Stimulated activated CD8-positive, alpha-beta memory T cell treated with anti-CD3 and anti-CD28 coated beads, Interleukin-4, amount 100 ng/mL, for 1 hour (primary cell): ENCODE measurements at places on chromosomes 12 and 14.

DNA sequence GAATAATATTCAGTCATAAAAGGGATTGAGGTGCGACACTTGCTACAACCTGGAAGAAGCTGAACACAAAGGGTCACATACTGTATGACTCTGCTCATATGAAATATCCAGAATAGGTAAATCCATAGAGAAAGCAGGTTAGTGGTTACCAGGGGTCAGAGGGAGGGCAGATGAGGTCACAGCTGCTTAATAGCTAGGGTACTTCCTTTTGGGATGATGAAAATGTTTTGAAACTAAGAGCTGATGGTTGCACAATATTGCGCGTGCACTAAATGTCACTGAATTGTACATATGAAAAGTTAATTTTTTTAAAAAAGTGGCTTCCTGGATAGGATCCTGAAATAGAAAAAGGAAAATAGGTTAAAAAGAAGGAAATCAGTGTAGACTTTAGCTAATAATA, 23.8 kb downstream of the NEUROD4 start:
- DNase-seq, result no peak

DNA sequence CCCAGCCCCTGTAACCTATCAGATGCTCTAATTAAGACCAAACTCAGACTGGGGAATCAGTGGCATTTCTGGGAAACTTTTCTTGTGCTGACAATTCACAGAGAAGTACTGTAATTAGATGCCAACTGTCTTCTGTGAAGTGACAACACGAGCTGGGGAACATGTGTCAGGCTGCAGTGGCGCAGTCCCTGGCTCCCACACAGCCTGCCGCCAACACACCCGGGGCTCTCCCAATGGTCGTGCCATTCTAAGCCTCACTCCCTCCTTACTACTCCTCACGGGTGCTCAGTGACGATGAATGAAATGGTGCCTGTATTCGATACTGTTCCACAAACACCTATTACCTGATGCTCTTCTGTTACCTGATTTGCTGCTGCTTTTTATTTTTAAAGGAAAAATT, 18.6 kb downstream of the GARIN2 start:
- DNase-seq, result no peak

GRCh38 chr12:107759410-107759809, 1.5 kb downstream of the PRDM4 start:
- no peak for DNase-seq

DNA sequence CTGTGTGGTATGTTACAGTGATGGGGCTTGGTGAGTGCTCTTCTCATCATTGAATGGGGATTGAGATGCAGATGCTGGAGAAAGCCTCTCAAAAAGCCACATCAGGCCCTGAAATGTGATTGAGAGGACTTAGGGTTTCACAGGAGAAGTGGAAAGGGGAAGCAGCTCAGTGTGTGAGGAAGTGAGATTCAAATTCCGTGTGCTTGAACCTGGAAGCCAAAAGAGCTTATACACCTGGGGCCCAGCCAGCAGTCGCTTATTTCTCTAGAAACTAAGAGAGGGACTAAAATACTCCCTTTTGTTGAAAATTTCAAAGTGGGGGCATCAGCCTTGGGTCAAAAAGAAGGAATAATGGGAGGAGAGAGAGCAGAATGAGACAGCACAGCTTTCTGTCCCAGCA, 39.1 kb upstream of the GZMB start:
- no peak for DNase-seq

GRCh38 chr12:54998958-54999510, 14.5 kb upstream of the TESPA1 start:
- no peak for DNase-seq

- no peak for DNase-seq
Measured at GRCh38 chr12:128258866-128259555, 8.0 kb upstream of the TMEM132C start.

DNA sequence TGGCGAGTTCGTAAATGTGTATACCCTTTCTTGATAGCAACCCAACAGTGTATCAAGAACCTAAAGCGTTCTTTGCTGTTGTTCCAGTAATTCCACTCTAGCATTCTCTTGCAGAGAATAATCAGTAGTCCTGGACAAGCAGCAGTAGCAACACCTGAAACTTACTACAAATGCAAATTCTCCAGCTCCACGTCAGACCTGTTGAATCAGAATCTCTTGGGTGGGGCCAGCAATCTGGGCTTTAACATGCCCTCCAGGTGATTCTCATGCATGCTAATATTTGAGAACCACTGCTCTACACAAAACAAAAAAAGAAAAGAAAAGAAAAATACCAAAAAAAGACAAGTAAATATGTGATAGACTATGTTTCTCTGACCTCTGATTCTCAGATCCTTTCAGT, 10.1 kb downstream of the PTGDR start:
- no peak for DNase-seq

GRCh38 chr14:99545586-99545985, 58.4 kb downstream of the CCDC85C start:
- DNase-seq, result no peak

DNA sequence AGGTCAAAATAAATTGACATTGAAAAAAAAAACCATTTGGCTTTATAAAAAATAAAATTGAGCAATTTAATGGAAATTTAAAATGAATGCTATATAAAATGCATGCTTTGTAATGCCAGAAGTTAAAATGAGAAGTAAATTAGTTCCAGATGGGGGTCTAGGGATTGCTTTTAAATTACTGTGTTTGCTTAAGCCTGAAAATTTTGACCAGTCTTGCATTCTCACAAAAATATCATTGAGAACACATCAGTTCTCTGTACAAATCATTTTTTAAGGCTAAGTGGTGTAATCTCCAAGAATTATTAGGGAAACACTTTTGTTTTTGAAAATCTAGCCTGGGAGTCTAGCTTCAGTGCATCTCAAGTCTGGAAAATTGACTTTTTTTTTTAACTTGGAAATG, 90.7 kb downstream of the RERG start:
- DNase-seq, result no peak

DNA sequence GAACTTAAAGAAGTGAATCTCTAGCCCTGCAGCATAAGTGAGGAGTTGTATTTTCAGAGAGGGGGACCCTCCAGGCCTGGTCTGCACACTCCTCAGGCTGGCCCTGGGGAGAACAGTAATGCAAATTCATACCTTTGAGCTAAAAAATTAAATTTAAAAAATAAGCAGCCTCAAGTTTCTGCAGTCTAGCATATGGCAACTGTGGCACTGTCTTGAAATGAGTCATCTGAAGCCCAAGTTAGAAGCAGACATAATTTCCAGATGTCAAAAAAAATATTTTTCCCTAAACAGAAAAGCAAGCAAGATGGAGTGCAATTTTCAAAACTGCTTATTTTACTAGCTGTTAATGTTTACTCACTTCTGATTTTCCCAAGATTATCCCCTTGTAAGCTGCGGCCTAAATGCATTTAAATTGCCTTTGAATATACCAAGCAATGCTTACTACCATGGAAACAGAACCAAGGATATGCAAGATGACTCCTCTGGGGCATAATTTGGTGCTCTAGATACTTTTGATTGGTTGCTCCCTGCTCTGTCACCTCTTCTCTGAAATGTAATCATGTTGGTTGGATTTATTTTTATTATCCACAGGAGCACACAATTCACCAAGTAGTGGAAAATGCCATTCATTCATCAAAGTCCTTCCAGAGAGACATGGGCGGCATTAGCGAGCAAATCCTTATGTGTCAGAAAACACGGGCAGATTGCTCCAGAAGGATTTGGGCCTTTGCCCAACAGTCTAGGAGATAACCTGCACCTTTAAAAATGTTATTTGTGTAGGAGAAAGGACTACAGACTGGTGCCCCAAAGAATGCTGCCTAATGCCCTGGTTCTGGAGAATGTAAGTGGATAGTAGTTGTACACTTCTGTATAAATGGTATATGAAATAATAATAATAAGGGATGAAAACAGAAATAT, 25.0 kb upstream of the DHRS7 start:
- DNase-seq, result no peak
